NCI-H226 (cell line): ENCODE measurements at places on chromosomes 7 and 10.

DNA sequence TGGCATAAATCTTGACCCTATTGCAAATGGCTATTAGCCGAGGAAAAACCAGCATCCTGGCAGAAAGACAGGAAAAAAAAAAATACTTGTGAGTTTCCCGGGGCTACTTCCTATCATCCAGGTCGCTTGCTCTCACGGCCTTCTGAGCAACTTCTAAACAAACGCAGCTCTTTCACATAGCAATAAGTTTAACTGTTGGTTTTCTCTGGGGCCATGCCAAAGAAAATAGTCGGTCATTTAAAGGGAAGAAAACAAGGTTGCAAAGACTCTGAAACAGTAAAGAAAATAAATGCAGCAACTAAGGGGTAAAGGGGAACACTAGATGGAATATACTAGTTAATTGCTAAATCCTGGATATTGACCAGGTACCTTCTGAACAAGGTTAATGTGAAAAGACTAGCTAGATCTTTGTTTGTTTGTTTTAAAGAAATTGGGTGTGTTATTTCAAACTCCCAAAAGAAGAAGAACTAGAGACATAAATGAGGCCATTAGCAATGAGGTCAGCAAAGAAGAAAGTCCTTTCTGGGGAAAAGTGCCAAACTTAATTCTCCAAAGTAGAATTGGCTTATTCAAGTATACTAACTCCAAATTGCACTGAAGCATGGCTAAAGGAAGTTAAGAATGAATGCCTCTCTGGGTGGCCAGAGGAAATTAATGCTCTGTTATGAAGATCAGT is 54.2 kb downstream of the SLC39A12 start:
- no peak for DNase-seq

GRCh38 chr7:129774359-129774758 is 162.8 kb downstream of the NRF1 start:
- DNase-seq, result no peak

GRCh38 chr7:158809596-158809995 is 19.7 kb downstream of the ESYT2 start:
- peak; percentile 37 for DNase-seq

DNA sequence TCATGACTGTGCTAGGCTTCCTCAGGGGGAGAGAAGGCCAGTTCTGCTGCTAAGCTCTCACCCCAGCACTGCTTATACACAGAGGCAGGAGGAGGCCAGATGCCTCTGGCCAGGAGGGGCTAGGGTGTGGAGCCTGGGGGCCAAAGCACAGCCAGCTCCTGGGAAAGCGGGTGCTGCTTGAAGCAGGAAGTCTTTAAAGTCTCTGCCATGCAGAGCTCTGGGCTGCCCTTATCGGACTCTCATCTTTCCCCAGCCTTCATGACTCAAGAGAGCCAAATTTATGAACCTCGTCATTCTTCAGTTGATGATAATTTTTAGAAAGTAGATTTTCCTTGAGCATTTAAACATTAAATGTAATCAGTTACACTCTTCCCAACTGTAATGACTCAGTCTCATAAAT is 11.2 kb upstream of the TSPAN14 start:
- DNase-seq, result no peak

GRCh38 chr10:120810298-120810697 is 40.9 kb upstream of the WDR11 start:
- DNase-seq, result no peak

GRCh38 chr7:130667593-130668257 is 823 bp downstream of the COPG2 start:
- no peak for DNase-seq

DNA sequence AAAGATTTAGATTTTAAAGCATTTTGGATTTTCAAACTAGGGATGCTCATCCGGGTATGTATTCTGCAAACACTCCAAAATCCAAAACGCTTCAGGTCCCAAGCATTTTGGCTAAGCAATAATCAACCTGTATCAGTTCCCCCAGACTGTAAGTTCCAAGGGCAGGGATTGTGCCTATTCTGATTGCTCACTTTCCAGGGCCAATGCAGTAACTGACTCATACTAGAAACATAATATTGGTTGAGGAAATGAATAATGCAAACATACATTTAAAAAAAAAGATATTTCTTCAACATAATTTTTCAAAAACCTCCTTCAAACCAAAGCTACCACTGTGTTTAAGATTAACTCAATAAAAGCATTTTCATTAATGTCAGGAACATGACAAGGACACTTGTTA is 69.5 kb downstream of the HIBADH start:
- no peak for DNase-seq

DNA sequence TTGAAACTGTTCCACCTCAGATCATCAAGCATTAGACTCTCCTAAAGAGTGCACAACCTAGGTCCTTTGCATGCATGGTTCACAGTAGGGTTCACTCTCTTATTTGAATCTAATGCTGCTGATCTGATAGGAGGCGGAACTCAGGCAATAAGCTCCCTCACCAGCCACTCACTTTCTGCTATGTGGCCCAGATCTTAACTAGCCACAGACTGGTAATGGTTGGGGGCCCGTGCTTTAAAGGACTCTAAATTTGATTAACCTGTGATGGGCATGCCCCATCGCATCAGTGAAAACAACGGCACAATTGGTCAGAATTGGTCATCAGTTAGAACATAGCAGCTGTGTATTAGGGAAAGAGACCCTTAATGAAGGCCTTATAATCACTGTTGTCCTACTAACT is 753.7 kb upstream of the SORCS1 start:
- no peak for DNase-seq

- peak; percentile 36 for DNase-seq
Observed at GRCh38 chr7:128022631-128023532, 8.4 kb downstream of the LRRC4 start.

DNA sequence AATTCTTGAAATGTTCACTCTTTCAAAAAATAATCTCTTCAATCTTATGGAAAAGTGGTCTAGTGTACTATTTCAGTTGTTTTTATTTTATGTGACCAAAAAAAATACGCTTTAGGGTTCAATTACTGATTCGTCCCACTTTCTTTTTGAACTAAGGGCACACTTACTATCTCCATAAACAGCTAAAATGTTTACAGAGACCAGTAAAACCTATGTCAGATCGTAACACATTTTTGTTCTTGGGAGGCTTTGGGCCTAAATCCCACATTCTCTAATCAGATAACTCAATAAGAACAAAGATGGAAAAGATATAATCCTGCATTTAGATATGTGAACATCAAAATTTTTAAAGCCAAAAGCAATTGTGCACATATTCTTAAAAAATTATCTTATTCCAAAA is 29.8 kb upstream of the EPC1 start:
- no peak for DNase-seq

- no peak for DNase-seq
Observed at GRCh38 chr10:35568483-35569015, 36.6 kb upstream of the GJD4 start.

- DNase-seq, result no peak
Observed at GRCh38 chr7:51328351-51328801, 11.8 kb upstream of the COBL start.

DNA sequence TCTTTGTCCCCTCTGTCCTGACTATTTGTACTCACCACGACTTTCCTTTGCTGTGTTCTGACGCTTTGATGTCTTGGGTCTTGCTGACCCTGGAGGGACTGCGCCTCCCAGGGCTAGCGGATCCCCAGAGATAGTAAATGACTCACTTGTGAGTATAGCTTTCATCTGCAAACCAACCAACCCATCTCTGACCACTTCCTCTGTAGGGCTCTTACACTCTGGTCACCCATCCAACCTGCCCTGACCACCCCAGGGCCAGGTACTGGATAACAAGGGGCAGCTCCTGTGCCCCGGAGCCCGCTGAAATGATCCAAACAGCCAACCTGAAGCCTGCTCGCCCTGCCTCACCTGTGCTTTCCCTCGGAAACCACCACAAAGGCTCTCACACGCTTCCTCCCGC is 125.2 kb upstream of the CARD11 start:
- DNase-seq, result no peak

- no peak for DNase-seq
Observed at GRCh38 chr10:59285073-59285472, 77.3 kb downstream of the FAM13C start.

- no peak for DNase-seq
Observed at GRCh38 chr10:5609952-5610616, 56.3 kb downstream of the ASB13 start.

- no peak for DNase-seq
Observed at GRCh38 chr10:73875139-73875475, 752 bp upstream of the CAMK2G start.

- no peak for DNase-seq
Observed at GRCh38 chr10:49298983-49299815, at the start of gene C10orf71. Gene C10orf71 (plus strand): TSS chr10:49299170. CDS start chr10:49322546, 23,376 bp downstream.

DNA sequence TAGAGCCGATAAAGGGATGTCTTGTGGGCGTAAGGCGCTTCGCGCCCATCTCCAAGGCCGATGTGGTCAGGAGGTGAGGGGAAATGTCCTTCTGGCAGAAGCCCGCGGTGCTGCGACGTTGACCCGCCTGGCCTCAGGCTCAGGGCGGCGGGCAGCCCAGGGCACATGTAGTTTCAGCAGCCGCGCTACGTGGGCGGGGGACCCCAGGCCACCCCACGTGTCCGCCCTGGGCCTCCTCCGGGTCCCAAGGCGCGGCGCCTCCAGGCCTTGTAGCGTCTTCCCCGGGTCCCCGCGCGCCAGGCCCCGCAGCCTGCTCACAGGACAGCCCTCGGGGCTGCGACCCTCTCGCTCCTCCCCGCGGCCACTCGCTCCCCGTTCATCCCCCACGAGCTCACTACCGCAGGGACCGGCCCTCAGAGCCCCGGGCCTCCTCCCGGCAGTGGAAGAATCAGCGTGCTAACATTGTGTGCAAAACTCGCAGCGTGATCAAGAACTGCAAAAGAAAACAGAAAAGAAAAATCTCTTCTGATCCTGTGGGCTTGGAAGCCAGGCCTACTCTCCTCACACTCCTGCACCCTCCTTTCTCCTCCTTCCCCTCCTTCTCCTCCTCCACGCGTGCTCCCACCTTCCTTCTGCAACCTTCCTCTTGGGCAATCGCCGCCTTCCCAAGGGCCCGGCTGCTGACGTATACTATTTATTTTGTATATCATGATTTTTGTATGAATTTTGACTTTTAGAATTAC is 4.4 kb upstream of the TBX20 start:
- no peak for DNase-seq

DNA sequence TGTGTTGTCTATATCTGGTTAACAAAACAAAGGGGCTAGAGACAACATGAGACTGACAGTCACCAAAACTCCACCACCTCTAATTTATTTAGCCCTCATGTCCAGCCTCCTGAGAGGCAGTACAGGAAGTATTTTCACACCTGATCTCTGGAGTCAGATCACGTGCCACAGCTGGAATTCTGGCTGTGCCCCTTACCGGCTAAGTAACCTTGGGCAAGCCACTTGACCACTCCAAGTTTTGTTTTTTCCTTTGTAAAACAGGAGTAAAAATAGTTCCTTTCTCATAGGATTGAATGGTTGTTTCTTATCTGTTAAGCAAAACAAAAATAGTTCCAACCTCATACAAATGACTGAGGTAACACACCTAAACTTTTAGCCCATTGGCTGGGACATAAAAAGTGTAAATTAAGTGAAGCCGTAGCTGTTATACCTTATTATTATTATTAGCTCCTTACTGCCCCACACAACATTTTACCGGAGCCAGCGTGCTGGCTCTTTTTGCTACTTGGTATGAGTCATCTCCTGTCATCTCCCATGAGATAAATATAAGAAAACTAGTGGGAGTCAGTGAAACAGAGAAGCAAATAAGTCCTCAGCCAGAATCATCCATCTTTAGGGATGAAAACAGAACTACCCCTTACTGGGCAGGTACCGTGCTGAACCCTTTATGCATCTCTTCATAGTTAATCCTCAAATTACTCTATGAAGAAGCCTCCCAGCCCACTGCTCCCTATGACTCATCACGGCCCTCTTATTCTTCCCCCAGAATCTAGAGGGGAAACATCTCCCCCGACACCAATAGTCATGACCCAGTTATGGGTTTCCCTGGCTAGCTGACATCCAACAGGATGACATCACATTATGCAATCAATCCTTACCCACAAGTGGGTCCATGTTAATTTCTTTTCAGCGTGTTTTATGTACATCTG is 44.9 kb downstream of the PPP1R3C start:
- DNase-seq, result peak; percentile 74

- DNase-seq, result no peak
Observed at GRCh38 chr10:42801135-42801534, 18.5 kb downstream of the BMS1 start.

DNA sequence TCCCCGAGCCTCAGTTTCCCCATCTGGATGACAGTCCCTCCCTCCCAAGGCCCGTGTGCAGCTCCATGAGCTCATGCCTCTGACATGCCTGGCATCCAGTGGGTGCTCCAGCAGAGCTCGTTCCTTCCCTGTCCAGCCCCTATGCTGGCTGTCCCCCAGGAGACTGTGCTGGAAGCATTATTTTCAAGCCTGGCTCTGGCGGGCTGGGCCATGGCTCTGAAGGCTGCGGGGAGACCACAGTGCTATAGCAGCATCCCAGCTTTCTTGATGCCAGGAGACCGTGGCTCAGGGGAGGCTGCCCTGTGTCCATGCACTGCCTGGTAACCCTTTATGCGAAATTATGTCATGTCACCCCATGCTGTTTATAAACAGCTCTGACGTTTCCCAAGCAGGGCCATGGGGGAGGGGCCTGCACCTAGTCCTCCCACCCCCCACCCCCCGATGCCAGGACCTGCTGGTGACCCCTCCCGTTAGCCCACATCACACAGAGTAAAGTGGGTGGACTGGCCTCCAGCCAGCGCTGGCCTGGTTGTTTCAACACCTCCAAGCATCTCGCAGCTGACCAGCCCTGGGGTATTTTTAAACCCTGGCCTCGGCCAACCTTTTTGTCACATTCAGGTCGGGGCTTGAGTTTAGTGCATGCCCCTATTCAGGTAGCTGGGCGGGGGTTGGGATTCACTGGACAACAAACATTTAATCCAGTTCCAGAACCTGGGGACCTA is 105.9 kb upstream of the ZNF716 start:
- no peak for DNase-seq

DNA sequence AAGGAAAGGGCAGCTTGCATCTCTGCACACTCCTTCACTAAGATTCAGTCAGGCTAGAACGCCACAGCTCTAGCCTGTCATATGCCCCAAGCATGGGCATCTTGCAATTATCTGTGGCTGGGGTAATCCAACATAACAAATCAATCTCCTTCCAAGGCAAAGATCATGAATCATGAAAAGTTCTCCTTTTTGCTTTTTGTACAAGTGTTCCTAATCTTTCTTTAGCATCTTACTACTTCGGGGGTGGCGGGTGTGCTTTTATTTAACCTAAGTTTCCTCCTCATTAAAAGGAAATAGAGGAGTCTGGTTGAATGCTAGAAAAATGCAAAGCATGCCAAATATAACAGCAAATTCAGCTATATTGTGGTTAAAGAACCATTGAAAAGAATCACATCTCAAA is 43.5 kb upstream of the NKX2-3 start:
- no peak for DNase-seq
